ENCODE measurements at places on chromosomes 11 and 22.

- DNase-seq, result no peak
Measured at GRCh38 chr22:17820879-17821439, 46.7 kb upstream of the BID start.

- no peak for DNase-seq
Measured at GRCh38 chr22:49086606-49087157, 741.0 kb downstream of the BRD1 start.

- peak; percentile 38 for DNase-seq
Measured at GRCh38 chr11:2892967-2893528, 7.5 kb upstream of the CDKN1C start.

GRCh38 chr22:40678493-40679248, 613 bp upstream of the MCHR1 start:
- no peak for DNase-seq

DNA sequence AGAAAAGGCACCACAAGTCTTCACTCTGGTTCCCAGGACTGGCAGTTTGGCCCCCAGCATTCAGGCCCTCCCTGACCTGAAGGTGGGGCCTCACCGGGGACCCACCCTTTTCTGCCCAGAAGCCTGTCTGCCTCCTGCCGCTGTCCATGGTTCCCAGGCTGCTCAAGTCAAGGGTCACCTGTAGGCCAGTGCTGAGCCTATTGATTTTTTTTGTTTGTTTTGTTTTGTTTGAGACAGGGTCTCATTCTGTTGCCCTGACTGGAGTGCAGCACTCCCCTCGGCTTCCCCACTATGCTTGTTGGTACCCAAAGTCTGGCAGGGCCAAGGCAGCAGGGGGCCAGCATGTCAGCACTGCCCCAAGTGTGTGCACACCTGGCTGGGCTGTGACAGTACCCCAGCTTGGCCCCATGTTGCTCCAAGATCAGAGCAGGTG, 11.0 kb upstream of the MED17 start:
- DNase-seq, result no peak

- DNase-seq, result no peak
Measured at GRCh38 chr11:64343767-64344559, 4.0 kb downstream of the CCDC88B start.

GRCh38 chr22:31160328-31160978, 471 bp downstream of the RNF185 start:
- DNase-seq, result no peak

GRCh38 chr11:33988586-33989370, 62.8 kb upstream of the CAPRIN1 start:
- no peak for DNase-seq

DNA sequence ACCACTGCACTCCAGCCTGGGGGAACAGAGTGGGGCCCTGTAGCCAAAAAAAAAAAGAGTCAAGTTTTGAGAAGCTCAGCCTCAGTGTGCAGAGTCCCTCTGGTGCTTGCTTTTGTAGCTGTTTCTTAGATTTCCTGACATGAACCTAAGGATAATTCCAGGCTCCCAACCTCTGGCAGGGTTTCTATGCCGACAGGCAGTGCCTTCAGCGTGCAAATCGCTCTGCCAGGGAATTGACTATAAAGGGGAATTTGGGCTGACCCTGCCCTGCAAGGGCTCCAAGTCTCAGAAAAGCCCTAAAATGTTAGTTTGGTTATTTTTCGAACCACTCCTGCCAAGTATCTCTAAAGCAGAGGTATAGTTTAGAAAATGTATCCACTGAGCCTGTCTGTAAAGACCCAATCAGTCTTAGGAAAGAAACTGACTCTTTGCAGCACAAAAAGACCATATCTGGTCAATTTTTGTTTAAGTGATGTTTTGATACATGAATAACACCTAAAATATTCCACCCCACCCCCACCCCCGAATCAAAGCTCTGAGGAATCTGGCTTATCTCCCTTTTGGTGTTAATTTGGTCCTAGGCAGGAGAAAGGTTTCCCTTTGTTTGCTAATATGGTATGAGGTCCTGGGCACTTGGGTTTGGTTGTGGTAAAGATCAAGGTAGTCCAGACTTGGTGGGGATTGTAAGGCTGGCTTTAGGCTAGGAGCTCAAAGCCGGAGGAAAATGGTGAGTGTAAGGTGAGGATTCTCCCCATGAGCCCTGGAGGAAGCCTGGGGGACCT, 49.7 kb downstream of the ANO1 start:
- DNase-seq, result no peak

DNA sequence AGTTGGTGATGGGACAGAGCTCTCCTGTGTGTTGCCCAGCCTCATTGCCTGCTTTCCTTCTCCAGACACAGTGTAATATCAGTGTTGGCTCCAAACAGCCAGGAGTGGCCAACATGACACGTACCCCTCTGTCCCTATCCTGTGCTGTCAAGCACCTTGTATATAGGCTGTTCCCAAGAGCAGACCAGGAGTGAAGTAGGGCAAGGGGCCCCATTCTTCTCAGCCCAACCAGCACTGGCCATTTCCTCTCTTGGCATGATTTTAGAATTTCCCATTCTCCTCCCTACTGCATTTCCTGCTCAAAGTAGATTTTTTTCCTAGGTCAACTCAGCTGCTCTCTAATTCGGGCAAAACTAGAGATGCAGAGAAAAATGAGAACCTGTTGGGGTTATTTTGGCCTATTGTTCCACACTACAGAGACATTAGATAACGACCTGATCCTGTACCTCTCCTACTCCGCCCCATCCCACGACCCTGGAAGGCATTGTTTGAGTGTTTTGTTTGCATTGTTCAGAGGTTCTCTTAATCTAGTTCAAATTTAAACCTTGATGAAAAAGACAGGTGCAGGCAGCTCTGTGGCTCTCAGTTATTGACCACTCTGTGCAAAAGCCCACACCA, 95.6 kb downstream of the RASSF10 start:
- no peak for DNase-seq

DNA sequence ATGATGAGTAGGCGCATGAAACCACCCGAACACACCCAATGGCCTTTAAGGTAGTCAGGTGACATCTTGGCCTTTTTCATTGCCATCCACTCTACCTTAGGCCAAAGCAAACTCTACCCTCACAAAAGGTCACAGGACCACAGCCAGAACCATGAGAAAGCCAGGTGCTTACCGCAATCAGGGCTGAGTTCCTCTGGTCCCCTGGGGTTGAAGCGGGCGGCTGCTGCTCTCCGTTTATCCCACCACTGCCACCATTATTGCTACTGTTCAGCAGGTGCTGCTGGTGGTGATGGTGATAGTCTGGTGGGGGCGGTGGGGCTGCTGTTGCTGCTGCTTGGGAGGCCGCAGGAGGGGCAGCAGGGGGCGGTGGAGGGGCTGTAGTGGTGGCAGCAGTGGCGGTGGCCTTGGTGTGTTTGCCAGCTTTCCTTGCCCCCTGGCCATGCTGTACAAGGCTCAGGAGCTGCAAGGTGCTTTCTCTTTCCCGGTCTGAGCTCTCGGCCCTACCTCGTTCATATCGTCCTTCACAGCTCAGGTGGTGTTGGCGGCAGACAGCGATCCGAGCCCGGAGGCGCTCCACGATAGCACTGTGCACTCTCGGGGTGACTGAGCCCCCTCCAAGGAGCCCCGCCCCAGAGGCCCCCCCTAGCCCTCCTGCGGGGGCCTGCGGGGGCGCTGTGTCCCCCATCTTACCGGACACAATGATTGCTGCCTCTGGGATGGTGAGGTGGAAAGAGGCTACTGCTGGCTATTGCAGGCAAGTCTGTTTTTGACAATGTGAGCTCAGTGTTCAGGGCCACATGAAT, 1.6 kb downstream of the MAML2 start:
- peak; percentile 59 for DNase-seq

DNA sequence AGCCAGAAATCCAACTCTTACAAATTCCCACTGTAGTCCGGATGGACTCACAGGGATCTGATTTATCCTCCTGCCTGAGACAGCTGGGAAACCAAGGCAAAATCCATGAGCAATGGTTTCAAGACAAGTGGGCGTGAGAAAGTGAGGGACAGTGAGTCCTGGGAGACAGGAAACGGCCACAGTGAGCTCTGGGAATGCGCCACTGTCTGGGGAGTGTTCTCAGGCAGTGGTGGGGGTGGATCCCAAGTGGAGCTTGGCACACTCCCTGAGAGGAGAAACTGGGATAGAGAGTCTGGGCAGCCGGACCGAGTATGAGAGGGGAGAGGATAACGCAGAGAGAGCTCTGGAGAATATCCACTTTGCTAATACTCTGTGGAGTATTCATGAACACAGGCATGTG, 9.8 kb downstream of the IL17REL start:
- no peak for DNase-seq

DNA sequence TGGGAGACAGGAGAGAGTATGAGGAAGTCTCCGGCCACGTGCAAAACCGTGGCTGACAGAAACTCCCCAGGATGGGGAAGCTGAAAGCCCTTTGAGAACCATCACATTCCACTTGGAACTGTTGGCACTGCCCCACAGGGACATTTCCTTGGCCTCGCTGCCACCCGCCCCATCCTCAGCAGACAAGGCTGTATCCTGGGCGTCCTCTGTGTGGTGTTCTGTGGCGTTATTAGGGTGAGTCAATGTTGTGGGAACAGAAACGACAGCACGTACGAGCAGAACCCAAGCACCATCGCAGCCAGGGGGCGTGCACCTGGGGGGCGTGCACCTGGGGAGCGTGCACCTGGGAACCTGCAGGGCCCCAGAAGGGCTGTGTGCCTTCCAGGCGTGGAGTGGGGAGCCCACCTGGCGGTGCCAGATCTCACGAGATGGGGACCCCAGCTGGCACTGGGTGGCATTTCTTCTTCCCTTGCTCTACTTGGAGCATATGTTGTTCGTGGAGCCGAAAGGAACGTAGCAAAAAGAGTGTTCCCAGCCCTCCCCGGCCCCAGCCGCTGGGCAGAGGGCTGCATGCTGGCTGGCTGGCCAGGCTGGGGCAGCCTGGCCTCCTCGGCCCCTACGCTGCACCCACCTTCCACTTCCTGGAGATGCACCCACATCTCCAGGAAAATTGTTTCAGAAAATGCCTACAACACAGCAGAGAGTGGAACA, 35.4 kb downstream of the NFAM1 start:
- no peak for DNase-seq

GRCh38 chr11:133898031-133898769, 52.9 kb upstream of the SPATA19 start:
- DNase-seq, result no peak

DNA sequence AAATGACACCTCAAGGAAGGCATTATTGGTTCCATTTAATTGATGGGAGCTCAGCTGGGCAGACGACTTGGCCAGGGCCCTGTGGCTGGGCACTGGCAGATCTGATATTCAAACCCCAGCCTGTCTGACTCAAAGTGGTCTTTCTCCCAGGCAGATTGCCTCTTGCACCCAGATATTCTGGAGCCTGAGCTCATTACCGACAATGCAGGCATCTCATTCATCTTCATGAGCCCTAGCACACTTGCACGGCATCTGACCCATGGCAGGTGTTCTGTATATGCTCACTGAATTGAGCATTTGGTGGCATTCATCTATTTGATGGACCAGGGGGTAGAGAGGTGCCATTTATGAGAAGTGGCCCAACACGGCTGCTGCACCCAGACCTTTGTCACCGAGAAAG, 193.1 kb downstream of the DSCAML1 start:
- no peak for DNase-seq

DNA sequence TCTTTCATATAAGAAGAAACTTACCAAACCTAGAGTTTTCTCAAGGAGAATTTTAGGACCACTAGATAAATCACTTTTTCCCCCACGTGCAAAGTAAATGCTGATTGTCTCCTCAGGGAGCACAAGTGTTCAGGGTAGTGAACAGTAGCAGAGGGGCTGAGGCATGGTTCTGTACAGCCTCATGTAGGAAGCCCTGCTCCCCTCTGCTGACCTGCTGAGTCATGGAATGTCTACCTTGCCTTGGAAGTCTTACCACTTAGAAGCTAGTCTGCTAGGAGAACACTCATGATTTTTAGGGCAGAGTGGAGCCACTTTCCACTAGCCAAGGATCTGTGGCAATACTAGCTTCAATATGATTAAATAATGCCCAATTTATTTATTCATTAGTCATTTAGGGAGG, 2120.6 kb upstream of the RAG2 start:
- no peak for DNase-seq

DNA sequence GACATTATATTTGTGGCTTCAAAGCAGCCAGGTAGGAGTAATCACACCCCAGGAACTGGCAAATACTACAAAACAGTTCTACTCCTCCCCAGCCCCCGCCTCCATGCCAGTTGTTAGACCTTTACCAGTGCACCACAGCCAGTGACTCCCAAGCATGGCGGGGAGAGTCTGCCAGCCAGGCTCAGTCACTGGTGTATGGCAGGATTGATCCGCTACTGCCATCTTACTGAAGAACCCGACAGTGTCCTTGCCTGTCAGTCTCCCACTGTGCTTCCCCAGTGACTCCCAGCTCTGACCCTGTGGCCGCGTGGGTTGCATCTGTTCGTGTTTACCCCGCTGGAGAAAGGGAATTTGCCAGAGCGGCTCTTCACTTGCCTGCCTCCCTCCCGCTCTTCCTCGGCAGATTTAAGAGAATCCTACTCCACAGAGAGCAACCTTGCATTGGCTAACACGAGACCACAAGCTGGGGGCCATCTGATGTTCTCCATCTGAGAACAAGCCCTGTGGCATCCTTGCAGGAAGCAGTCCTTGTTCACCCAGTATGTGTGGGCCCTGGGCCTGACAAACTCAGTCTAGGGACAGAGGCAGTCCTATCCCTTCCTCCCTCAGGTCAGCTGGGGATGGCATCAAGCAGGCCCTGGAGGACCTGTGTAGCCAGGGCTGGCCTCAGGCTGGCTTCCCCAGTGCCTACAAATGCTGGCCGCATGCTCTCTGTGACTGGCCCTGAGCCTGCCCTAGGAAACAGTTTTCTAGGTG, 33.1 kb downstream of the GNAZ start:
- no peak for DNase-seq

DNA sequence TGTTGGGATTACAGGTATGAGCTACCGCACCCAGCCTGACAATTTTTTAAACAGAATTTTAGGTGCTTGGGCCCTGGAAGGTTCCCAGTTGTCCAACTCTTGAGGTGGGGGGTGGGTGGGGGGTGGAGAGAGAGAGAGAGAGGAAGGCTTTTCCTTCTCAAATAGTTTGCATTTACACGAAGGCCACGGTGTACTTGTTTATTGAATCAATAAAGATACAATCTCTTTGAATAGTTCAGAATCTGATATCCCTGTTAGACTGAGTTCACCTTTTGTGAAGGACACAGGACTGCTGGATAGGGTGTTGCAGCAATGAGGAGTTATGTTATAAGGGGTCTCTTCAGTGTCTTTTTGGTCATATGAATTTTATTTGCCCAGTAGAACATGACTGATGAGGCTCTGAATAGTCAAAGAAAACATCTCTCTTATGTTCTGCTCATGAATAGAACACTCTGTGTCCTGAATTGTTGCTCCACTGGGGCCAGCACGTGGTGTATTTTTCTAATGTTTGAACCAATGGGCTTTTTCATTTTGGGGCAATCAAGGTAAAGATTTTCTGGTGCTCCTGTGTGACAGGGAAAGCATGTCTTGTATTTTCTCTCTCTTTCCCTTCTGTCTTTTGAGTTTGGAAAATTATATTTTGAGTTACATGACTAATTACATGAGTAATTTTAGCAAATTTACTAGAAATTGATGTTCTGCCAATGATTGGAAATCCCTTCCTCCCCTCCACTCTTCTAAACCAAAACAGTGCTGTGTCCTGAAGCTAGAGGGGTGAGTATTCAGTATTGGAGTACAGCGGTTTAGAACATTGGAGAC, 61.7 kb downstream of the PTPRJ start:
- no peak for DNase-seq
